Activated T-helper 2 cell treated with anti-CD3 and anti-CD28 coated beads, Interferon-gamma antibody, Interleukin-2, Interleukin-4, amounts not matched to agents 10 μg/mL and 5 μg/mL and 100 μg/mL, durations not matched to agents 14 hours and 24 hours and 36 hours (primary cell): ENCODE measurements at places on chromosomes 16 and 17.

GRCh38 chr16:3051494-3051893, 5.1 kb downstream of the MMP25 start:
- H3K27ac ChIP-seq = peak overlapping the region; percentile 50
- peaks cover 64% of the 10 kb centered on the region for H3K4me1 ChIP-seq
- H3K4me3 ChIP-seq = peak overlapping the region; percentile 17
- peaks cover 2% of the 10 kb centered on the region for H3K27me3 ChIP-seq

GRCh38 chr17:31452561-31453110, 61.2 kb downstream of the RAB11FIP4 start:
- DNase-seq = no peak
- H3K27me3 ChIP-seq = no peaks in the 10 kb centered on the region
- H3K36me3 ChIP-seq = no peaks in the 10 kb centered on the region
- H3K4me3 ChIP-seq = no peak overlapping the region
- no peaks in the 10 kb centered on the region for H3K4me1 ChIP-seq

DNA sequence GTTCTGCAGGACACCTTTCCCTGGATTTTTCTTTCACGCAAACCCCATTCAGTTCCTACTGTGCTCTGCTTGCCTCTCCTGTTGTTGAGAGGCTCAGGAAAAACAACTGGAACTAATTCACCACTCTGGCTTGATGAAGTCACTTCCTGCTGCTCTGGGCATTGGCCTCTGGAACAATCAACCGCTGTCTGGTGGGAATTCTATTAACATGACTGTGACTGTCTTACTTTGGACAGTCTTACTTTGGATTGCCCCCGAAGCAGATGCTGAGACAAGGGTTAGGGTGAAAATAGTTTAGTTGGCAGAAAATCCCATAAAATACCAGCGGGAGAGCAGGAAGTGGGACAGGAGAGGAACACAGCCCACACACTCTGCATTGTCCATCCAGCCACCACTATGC, 90.0 kb upstream of the HSBP1 start:
- no peaks in the 10 kb centered on the region for H3K27me3 ChIP-seq
- H3K4me1 ChIP-seq = peaks cover 13% of the 10 kb centered on the region
- no peak overlapping the region for H3K4me3 ChIP-seq
- H3K27ac ChIP-seq = no peak overlapping the region
- DNase-seq = no peak

GRCh38 chr16:51289336-51289735, 138.3 kb upstream of the SALL1 start:
- no peaks in the 10 kb centered on the region for H3K27me3 ChIP-seq
- no peaks in the 10 kb centered on the region for H3K36me3 ChIP-seq
- no peak for DNase-seq
- H3K4me1 ChIP-seq = no peaks in the 10 kb centered on the region
- H3K4me3 ChIP-seq = no peak overlapping the region

DNA sequence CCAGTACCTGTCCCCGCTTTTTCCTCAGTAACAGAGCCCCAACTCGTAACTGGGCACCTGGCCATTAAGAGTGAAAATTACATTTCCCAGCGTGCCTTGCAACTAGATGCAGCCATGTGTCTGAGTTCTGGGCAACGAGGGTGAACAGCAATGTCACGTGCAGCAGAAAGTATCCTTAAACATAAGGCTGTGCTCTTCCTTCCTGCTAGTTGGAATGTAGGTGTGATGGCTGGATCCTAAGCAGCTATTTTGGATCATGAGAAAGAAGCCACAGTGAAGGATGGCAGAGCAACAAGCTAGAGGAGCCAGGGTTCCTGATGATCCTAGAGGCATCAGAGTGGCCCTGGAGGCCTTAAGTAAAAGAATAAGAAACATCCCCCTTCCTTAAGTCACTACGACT, 36.0 kb downstream of the ACTG1 start:
- peaks cover 18% of the 10 kb centered on the region for H3K27me3 ChIP-seq
- H3K27ac ChIP-seq = no peak overlapping the region
- no peak for DNase-seq
- H3K4me3 ChIP-seq = no peak overlapping the region
- H3K4me1 ChIP-seq = no peaks in the 10 kb centered on the region
- no peaks in the 10 kb centered on the region for H3K36me3 ChIP-seq

- H3K27me3 ChIP-seq = no peaks in the 10 kb centered on the region
- H3K4me1 ChIP-seq = peaks cover 24% of the 10 kb centered on the region
- H3K4me3 ChIP-seq = no peak overlapping the region
- H3K36me3 ChIP-seq = peaks cover 48% of the 10 kb centered on the region
These were observed 3.1 kb upstream of the MIF4GD start for GRCh38 chr17:75273977-75274708.
